ENCODE measurements at places on chromosomes 7 and 10.

DNA sequence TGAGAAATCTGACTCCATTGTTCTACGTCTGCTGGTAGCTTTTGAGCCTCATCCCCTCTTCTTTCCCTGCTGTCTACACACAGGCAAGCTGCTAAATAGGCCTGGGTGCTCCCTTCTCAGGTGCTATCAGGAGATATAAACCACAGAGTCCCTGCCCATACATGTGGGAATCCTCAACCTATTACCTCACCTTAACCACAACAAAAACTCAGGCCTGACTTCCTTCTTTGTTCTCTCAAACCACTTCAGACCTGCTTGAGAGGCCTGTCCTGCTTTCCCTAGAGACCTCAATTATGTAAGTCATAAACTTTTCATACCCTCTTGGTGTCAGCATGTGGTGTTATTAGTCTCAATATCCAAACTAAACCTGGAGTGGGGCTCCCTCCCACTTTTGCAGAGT, 75.0 kb upstream of the MAGI2 start:
- DNase-seq: no peak

- peak; percentile 91 for DNase-seq
Observed at GRCh38 chr7:26667514-26668133, 196.8 kb downstream of the SKAP2 start.

- no peak for DNase-seq
Observed at GRCh38 chr10:103560886-103561285, 67.4 kb downstream of the NEURL1 start.

DNA sequence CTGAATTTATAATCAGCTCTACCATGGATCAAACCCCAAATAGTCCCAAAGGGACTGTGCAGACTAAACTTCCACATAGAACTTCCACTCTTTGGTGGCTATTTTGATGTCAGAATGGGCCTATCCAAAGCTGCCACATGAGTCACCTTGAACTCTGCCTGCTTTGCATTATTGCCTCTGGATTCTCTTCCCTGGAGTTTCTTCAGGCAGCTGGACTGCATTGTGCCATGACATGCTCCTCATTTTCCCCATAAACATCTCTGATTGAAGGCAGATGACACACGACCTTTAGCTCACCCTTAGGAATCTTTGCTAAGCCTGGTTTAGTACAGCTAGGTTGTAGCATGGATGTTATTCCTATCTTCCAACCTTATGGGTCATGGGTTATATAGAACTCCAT, 251.7 kb downstream of the FZD1 start:
- DNase-seq: no peak

DNA sequence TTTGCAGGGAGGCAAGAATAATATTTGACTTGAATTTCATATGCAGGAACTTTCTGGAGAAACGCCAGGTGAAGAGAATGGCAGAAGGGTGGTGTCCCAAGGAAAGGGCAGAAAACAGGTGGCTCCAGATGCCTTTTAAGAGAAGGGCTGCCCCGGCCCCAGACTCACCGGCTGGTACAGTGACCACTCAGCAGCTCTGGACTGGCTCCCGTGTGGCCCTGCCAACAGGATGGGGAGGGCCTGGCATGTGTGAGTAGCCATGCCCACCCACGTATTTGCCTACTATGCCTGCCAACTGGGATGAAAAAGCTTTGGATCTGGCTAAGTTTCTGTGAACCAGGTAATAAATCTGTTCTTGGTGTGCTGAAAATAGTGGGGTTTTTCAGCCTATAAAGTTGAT, 159.5 kb downstream of the PRKAG2 start:
- DNase-seq: no peak

DNA sequence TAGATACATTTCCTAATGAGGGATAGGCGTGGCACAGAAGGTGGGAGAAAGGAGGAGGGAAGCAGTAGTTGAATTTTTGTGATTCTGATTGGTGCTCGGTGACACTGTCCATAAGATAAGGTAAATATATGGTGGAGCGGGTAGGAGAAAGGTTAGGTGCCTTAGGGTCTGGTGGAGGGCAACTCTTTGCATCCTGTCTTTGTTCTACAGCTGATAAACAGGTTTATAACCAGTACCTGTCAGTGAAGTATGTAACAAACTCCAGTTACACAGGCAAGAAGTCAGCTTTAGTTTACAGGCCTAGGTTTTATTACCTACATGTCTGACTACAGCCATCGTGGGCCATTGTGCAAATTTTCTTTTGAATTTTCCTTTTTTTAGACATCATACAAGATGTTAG, 10.9 kb upstream of the FAM180A start:
- no peak for DNase-seq

- no peak for DNase-seq
Observed at GRCh38 chr7:22419488-22419887, 62.5 kb upstream of the RAPGEF5 start.

DNA sequence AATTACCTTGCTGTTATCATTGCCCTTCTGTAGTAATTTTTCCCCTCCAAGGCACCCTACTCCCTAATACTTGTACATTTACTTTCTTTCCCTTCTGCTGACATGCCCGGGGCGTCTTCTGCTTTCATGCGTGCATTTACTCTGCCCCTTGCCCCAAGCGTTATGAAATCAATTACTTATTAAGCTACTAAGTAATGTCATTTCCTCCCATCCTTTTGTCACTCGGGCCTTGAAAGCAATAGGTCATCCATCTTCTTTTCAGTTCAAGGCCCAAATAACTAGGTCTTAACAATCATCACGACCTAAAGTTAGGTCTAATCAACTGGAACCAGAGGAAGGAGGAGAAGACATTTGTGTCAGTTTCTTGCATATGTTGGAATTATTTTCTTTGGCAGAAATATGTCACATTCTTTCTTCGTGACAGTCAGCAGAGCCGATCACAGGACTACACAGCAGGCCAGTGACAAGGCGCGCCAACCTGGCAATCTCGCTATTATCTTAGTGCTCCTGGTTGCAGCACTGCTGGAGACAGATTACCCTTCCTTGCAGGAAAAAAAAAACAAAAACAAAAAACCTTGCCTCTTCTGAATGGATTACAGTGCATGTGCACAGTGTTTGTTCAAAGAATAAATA, 179.2 kb downstream of the RELN start:
- peak; percentile 14 for DNase-seq

DNA sequence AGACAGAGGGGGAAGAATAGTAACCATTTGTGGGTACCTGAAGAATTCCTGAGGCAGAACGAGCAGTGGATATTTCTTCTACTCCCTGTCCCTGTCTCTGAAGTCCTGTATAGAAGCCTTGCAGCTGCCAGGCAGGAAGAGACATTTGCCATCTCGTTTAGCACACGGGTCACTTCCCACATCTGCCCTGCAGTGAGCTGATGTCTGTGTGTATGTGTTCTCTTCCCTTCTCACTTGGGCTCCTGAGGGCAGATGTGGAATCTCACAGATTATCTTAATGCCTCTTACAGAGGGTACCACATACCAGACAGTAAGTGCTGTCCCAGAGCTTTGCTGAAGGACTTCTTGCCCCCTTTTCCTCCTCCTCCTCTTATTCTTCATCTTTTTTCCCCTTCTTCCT, 14.1 kb upstream of the TRPV6 start:
- DNase-seq: no peak

DNA sequence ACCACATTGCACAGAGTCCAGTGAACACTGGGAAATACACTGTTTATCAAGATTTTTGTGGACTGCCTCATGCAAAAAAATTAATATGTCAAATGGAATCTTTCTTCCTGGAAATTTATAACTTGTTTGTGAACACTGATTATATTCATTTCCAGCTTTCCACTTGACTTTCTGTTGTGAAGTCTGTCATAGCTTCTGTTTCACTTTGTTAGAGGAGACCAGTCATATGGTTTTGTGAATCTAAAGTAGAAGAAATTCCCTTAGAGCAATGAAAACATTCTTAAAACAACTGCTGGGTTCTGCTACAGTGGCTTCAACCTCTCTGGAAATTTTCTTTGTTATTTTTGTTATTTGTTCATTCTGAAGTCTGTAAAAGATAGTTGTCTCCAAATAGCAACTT, 349.5 kb upstream of the NFE2L3 start:
- no peak for DNase-seq

DNA sequence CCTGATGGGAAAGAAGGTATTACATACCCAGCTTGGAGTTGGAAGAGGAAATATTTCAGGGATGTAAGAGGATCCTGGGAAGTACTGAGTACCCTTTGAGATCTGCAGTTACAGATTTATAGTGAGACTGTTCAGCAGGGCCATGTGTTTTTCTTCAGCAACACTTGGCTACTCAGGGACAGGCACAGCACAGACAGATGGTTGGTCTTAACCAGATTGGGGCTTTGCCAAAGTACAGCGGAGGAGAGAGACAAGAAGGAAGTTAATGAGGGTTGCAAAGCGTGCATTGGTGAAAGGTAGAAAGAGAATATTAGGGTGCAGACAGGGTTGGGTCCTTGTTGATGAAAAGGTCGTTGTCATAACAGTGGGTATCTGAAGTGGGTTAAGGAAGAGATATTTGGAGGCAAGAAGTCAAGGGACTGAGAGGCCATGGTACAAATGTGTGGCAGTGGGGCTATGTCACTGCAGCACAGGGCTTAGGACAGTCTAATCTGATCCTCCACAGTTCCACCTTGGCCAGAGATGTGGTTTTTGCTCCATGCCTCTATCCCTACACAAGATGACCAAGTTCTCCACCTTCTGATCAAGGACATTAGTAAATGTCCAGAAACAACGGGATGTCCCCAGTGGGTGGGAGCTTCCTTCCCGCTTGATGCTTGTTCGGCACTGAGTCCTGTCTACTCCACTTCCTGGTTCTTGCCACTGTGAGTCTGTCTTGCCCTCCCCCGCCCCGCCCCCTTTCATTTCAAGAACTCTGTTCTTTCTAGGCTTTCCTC, 18.9 kb upstream of the DNAJC1 start:
- peak; percentile 2 for DNase-seq

DNA sequence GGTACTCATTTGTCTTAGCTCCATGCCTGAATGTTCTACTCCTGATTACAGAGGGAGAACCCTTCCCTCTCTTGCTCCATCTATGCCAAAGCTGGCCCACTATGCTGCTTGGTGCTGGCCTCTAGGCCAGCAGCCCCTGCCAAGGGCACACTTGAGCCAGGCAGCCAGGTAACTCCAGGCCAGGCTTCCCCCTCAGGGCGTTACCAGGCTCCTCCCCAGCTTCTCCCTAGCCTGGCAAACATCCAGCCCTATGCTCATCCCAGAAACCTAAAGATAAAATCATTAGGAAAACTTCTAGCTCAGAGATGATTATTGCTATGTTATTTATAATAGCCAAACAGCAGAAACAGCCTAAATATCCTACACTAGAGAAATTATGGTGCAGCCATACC, 103.7 kb downstream of the KCNMA1 start:
- DNase-seq: peak; percentile 57

DNA sequence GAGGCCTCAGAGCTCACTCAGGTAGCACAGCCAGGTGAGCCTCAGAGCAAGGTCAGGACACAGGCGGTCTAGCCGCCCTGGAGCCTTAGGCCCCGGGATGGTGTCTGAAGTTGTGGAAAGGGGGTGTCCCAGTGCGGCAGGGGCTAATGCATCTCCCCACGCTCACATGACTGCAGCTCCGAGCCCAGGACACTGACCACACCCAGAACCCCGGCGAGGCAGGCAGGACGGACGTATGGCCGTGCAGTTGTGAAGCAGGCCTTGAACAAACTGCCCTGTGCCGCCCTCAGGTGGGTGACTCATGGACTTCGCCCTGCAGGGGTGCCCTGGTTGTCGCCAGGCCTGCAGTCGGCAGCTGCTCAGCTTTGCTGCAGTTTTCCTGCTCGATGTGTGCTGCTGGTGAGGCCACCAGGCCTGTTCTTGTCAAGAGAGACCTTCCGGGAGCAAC, 5.0 kb upstream of the PRKAR1B start:
- no peak for DNase-seq

DNA sequence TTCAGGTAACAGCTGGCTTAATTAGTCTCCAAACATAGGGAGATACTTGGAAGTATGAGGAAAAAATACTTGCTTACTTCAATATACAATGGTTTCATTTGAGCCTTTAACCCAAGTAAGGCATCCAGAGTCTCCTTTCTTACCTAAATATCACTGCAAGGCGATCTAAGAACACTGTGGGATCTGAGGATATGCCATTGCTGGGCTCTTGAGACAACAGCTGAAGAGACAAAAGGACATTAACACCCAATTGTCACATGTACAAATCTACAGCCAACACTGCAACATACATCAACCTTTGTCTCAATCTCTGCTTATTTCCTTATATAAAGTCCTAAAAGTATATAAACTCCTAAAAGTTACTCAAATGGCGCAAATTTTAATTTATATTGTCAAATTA, 44.4 kb downstream of the IRF5 start:
- no peak for DNase-seq

- no peak for DNase-seq
Observed at GRCh38 chr7:74657692-74658177, at the start of gene GTF2I. TSS of gene GTF2I (plus strand) at chr7:74657718. CDS start at chr7:74689129, 31,411 bp downstream.

- DNase-seq: no peak
Observed at GRCh38 chr7:69653806-69654205, 55.5 kb downstream of the AUTS2 start.

DNA sequence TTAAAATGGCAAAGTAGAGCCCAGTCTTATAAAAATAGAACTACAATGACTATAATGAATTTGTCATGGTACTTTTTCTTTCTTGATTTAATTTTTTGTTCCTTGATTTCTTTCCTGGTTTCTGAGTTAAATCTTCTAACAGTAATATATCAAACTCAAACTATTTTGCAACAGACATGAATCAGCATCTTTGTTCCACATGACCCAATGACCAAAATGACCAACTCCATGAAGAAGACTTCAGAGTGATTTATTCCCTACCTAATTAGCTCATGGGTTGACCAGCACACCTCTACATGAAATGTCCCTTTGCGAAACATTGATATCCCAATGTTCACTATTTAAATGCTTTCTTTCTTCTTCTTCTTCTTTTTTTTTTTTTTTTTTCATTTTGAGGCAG, 30.9 kb downstream of the NMT2 start:
- peak; percentile 20 for DNase-seq

GRCh38 chr10:29920408-29921070, 138.8 kb downstream of the JCAD start:
- DNase-seq: peak; percentile 17

DNA sequence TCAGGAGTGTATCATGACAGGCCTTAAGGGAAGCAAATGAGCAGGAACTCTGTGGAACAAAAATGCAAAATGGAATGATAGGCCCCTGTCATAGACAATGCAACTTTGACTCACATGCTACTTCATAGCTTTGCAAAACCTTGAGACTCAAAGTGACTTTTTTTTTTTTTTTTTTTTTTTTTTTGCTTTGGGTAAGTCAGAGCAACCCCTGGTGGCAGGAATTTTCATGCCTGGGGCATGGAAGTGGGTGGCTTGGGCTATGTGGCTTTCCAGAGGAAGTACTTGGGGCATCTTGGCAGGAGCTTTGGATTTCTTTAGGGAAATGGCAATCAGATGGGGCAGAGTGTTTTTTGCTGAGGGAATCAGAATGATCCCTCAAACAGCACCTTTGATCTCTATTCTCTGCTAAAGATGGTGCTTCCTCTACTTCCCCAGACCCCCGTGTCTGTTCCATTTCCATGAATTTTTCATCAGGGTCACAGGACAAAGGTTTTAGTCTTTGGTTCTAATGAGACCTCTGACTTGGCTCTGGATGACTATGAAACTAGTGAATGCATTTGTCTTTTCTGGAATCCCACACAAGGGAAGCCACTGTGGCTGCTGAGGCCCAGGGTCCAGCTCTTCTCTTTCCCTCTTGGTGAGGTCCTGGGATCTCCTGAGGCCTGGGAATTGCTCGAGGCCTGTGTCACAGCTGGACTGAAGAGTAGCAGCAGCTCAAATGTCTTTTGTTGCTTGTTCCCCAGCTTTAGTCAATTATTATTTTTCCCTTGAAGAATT, 62.8 kb downstream of the TACC2 start:
- peak; percentile 89 for DNase-seq

GRCh38 chr10:96089670-96090462, 40.2 kb upstream of the ZNF518A start:
- DNase-seq: peak; percentile 93

All from EH (cell line).